ENCODE measurements at places on chromosomes 7 and 10. TPM values are rescaled to one million over a fixed set of nuclear protein-coding genes. Genes with fewer than 3 reads are reported as not detected.

DNA sequence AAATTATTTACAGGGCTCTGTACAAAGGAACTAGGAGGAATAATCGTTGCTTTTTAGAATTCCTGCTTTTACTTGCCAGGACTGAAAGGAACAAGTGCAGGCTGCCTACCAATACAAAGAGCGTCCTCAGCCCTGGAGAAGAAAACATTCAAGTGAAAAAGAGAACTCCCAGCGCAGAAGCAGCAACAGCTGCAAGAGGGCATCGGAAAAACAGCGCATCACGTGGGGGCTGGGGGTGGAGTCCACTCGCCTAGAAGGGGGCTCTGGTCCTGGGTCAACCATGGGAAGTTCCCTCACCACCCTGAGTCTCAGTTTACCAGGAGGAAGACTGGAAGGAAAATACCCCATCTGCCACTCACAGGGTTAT is 385 bp upstream of the C10orf90 start:
- no peak for DNase-seq

GRCh38 chr10:43928425-43928968 is 279.8 kb upstream of the ZNF32 start:
- DNase-seq: no peak

The NOLC1 gene
- 175 TPM for polyA plus RNA-seq

The EXOC6 gene
- 16.7 TPM for polyA plus RNA-seq

The GPR15LG gene
- polyA plus RNA-seq: 4.2 TPM

- DNase-seq: no peak
Observed at GRCh38 chr7:4687956-4688355, 5.9 kb downstream of the FOXK1 start.

- DNase-seq: no peak
Observed at GRCh38 chr10:78805176-78805575, 263.6 kb upstream of the ZMIZ1 start.

GRCh38 chr10:61163403-61163802 is 219.4 kb upstream of the RHOBTB1 start:
- DNase-seq: no peak

DNA sequence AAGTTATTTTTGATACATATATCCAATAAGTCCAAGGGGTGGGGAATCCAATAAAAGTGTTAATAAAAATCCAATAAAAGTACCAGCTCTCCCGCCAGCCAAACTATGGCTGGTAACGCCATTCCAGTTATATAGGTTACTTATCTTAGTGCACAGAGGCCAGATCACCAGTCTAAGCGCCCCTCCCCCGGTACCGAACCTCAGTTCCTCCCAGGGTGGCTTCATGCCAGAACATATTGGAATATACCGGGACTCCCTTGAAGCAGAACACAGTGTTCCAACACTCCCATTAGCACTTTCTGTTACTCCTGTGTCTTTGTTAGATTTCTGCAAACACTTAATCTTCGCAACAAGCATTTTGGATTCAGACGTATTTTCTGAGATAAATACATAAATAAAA is 7.5 kb downstream of the FBH1 start:
- DNase-seq: no peak

GRCh38 chr10:12396093-12396492 is 46.7 kb downstream of the CAMK1D start:
- DNase-seq: no peak

GRCh38 chr7:3028071-3028757 is 15.5 kb downstream of the CARD11 start:
- no peak for DNase-seq

- no peak for DNase-seq
Observed at GRCh38 chr10:132537684-132538001, at the start of gene INPP5A. Gene INPP5A (plus strand): TSS chr10:132537787. CDS start chr10:132538097, 310 bp downstream.

DNA sequence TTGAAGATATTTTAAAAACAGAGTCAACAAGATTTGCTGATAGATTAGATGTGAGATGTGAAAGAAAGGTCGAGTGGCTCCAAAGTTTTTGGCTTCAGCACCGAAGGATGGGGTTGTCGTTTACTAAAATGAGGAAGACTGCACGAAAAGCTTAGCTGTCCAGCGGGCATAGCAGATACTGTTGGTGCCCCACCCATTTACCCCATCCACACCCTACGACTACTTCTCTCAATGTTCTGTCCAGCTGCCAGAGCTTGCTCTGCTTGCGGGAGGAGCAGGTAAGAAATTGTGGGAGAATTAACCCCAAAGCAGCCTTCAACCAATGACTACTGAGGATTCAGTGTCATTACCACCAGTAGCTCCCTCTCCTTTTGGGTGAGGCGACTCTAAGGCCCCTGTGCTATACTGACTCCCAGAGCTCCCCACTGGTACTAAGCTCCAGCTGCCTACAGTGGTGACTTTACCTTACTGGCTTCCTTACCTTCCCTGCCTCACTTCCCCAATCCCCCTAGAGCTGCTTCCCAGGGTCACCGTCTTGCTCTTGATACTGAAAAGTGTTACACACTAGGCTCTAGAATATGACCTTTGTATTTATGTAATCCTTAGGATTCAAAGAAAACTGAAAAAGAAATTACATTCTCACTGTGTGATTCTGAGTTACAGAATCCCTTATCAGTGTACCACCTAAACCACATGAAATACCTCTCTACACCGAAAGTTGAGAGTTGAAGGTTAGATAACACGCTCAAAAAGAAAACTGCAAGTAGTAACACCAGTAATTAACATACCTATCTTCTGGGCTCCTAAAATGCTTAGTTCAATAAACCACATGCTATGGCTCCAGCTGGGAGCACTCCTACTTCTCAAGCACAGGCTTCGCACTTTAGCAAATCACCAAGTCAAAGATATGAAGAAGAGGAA is 22.3 kb downstream of the CACUL1 start:
- no peak for DNase-seq

The CCDC172 gene
- polyA plus RNA-seq: not detected

GRCh38 chr7:932651-932975 is 21.9 kb downstream of the ADAP1 start:
- no peak for DNase-seq

DNA sequence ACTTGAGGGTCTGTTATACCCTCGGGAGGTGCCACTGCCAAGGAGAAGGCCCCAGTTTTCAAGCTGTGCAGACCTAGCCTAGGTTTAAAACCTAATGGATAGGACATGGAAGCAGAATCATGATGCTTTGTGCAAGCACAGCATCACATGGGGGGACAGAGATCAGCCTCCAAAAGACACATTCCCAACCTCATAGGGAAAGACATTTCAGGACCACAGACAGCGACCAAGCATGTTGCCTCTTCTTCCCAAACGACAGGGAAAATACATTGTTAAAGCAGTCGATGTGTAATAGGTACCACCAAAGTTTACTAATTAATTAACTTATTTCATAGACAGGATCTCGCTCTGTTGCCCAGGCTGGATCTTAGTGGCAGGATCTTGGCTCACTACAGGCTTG is 573.9 kb downstream of the TCERG1L start:
- no peak for DNase-seq

DNA sequence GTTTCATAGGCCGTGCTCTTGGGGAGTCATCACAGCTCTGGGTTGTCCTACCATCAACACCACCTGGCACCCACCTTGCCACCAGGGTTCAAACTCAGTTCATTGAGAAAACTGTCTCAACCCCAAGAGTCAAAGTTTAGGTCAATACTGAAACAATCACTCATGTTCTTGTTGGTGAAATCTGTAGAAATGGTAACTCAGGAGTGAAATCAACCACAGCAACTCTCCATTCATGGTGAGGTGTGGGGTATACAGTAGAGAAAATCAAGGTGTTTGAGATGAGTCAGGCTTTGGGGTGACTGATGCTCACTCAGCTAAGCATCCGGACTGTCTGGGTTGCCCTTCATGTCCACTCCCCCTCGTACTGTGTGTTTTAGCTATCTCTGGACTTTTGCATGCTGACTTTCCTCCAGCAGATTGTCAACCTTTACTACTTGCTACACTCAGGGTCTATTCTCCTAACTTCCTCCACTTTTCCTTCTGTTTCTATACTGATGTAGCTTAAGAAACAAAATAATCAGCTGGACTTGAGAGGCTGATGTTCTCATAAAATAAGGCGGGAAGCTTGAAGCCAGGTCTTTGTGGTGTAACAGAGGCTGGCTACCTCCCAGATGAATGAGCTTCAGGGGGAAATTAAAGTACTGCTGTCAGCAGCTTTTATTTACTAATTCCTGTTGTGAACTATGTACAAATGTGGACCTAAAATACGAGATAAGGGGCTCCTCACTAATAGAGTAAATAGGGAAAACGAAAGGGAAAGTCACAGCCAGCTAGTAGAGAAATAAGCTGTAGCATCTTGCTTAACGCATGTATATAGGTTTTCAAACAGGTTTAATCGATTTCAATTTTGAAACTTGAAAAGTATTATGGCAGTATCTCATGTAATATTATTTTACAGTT is 173.6 kb upstream of the AKR1E2 start:
- DNase-seq: no peak

The TLL2 gene
- 2.1 TPM for polyA plus RNA-seq

DNA sequence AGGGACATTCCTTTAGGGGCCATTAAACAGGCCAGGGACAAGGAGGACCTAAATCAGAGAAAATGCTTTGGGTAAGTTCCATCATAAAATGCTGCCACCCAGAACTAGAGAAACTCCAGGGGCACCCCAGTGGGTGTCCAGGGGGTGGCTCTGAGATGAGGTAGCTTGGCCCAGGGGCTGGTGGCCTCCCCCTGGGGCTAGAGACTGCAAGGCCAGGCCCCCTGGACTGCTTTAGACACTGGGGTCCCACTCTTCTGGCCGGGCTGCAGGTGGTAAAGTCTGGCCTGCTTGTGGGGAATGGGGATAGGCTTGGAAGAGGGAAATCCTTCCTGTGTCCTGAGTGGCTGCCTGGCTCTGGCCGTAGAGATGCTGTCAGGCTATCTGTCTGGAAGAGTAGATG is 169.6 kb upstream of the PODXL start:
- DNase-seq: no peak

DNA sequence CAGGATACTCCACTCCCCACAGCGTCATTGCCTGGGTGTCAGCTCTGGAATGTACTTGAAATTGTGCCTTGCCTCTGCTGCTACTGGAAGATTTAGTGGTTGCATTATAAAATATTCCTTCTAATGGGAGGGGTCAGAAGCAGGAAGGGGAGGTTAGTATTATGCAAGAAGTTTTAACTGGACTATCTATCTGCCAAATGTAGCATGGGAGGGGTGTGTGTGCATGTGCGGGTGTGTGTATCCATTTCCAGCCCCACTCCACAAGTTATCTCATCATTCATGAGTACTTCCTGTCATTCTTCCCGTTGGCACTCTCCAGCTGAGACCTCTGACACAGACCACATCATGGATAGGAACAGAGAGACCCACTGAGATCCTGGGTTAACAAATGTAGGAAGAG is 13.4 kb downstream of the MBL2 start:
- no peak for DNase-seq

- no peak for DNase-seq
Observed at GRCh38 chr10:32059472-32059871, 3.2 kb upstream of the KIF5B start.

GRCh38 chr10:131817866-131818509 is 82.8 kb upstream of the PPP2R2D start:
- DNase-seq: no peak

GRCh38 chr7:128422842-128423241 is 13.1 kb upstream of the IMPDH1 start:
- no peak for DNase-seq

- DNase-seq: no peak
Observed at GRCh38 chr7:116534790-116535189, 10.0 kb downstream of the CAV1 start.

DNA sequence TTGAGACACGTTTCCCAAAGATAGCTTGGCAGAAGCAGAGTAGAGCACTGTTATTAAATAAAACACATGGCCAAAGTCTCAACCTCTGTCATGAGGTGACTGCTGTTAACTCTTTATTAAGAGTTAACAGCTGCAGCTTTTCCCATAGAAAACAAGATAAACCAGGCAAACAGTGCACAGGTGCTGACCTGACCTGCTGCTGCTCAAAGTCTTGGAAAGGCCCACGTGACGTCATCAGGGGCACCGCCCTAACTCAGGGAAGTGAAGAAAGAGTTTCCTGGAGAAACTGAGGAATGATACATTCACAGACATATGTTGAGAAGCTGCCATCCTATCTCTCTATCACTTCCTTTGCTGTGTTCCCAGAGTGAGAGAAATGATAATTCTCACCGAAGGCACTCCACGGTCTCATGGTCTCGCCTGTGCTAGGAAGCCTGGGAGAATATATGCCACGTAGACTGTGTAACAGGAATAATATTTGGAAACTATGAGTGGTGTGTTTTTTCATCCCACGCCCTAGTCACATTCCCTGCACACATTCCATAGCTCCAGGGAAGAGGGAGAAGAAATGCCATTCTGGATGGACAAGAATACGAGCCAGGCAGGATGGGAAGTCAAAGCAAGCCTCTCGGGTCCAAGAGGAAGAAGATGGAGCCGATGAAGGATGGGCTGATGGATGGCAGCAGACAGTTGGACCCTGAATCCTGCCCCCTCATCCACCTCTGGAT is 146.2 kb upstream of the NFE2L3 start:
- DNase-seq: no peak

DNA sequence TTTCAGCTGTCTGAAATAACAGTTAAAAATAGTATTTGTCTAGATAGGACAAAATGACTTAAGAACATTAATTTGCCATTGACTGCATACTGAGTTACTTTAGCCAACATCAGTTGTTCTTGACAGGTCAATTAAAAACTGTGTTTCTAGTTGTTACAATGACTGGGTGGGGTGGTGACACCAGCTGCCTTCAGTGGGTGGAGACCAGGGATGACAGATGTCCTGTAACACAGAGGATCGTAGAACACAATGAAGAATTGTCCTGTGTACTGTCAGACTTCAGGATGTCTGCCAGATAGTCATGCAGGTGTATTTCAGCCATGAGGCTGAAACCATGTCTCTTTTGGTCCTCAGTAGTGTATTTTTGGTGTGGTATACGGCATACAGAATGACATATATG is 24.4 kb downstream of the TRUB1 start:
- no peak for DNase-seq

- DNase-seq: no peak
Observed at GRCh38 chr7:19353180-19353579, 208.0 kb upstream of the FERD3L start.

DNA sequence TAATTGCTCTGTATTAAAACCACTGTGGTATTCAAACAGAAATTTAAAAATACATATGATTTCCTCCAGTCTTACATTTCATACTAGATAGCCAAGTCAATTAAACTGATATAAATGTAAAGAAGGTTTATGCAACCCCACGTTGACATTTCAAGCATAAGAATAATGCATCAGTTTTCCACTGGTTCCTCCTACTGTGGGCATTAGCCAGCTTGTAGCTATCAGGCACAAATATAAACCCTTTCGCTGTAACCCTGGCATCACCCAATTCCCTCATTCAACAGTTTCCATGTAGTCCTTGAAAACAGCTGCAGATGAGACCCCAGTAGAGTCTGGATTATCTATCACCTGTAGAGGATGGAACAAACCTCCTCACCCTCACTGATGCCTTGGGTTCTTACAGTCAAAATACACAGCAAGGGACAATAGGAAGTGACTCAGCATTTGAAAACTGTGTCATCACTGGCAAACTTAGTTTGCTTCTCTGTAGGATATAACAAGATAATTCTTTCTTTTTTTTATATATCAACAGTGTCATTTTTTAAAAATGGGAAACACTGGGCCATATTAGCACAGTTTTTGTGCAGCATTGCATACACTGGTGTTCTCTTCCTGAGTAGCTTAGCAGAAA is 113.0 kb downstream of the PDE1C start:
- DNase-seq: no peak

Measured in GM12878 (cell line).